NCI-H187 treated with DMSO at 0.1 percent for 48 hours (cell line): ENCODE measurements at places on chromosomes 6 and 20.

DNA sequence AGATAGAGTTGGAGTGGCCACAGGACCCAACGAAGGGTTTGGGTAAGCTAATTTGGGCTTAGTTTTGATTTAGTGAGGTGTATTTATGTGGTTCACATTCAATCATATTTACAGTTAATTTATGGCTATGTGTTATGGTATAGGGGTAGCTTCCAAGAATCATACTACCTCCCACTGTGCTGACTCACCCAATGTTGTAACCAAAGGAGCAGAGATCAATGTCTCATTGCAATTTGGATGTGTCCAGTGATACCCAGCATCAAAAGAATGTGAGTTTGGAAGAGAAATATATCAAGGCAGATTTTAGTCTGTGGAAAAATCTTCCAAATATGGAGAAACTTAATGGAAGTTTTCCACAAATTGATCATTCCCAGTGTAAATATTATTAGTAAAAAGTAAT, 25.3 kb upstream of the SMIM8 start:
- DNase-seq: no peak

DNA sequence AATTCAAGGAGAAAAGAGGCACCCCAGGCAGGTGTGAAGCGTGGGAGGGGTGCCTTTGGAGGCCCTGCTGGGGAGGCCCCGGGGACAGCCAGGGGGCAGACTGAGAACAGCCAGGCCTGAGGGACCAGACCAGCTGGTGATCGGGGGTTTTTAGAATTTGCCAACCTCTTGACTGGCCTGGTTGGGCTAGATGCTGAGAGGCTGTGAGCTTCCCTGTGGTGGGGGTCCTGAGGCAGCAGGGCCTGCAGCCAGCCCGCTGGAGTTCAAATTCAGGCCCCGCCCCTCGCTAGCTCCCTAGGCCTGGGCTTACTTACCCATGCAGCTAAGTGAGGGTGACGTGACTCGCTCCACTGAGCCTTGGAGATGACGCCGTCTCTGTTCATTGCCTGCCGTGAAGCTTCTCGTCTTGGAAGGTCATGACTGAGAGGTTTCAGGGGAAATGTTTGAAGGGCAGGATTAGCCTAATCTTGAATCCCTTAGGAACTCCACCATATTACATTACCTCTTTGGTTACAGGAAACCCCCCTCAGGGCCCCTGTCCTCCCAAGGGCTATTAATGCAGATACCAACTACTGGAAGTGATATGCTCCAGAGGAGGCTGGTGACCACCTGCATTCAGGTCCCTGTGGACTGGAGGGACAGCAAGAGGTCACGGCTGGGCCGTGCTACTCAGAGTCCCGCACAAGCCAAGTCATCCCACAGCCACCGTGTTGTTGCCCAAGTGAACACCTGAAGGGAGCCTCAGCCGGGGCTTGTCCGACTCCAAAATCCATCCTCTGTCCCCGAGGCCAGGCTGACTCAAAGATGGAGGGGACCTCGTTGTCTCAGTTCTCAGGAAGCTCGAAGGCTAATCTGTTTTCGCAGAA, 73.9 kb upstream of the DUSP22 start:
- no peak for DNase-seq

DNA sequence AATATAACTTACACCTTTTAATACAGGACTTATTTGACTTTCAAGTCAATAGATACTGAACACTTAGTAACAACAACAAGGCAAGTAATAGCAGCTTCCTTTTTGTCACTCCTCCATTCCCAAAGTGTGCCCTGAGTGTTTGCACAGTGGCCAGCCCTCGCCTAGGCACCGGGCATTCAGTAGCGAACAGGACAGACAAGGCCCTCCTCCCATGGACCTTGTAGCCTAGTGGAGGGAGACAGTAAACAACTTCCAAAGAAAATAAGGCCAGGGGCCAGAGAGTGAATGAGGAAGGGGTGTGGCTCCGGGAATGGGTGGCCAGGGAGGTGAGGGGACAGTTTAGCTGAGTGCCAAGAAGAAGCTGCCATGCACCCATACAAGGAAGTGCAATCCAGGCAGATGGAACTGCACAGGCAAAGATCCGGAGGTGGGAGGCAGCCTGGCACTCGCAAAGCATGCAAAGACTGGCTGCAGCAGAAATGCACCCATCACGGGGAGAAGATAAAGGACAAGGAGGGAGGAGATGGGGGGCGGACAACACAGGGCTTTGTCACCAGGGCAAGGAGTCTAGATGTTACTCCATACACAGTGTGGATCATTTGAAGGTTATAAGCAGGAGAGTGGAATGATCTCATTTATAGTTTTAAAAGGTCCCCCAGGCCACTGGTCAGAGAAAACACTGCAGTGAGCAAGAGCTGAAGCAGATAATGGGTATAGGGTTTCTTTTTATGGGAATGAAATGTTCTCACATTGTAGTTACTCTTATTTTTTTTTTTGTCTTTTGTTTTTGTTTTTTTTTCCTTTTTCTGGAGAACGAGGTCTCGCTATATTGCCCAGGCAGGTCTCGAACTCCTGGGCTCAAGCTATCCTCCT, 32.2 kb downstream of the ATP9A start:
- DNase-seq: no peak

DNA sequence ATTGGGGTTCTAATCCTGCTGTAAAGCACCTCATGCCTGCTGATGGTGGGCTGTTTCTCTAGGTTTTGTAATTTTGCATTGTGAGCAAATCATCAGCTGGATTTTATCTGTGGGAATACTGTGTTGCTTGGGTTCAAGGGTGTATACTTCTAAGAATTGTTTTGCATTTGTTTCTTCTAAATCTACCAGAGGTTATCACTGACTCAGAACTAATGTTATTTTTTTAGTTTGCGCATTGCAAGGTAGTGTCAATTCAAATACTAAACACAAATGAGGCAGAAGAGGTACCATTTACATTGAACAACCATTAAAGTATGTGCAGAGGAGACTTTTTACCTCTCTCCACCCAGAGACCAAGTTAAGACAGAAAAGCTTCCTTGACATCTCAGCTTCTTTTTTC, 60.0 kb downstream of the CEP162 start:
- DNase-seq: no peak

- DNase-seq: no peak
These were observed 7.6 kb upstream of the TP53RK start for GRCh38 chr20:46696791-46697279.
